NCI-H1092 treated with DMSO at 0.1 percent for 48 hours (cell line): ENCODE measurements at places on chromosomes 5 and 9.

DNA sequence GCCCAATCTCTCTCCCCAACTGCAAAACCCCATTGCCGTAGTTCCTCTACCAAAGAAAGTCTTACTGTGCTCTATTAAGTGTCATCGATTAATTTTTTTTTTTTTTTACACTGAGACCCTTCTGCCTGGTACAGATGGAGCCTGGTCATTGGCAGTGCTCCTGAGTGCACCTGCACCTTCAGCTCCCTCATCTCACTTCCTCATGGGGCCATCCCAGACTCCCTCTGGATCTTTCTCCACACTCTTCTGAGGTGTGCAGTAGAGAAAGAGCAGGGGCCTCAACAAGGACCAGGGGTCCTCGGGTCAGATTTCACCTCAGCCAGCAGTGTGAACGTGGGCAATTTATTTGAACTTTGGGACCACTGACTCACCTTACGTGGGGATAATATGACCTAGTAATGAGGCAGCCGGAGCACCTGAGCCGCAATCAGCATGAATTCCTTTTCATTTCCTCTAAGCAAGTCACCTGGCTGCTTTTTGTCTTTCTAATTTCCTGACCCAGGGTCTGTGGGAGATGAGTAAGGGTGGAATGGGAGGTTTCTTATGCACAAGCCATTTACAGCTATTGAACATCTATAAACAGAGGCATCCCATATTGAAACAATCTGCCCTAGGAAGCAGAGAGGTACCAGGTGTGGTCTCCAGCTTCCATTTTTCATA, 22.3 kb upstream of the GABRP start:
- DNase-seq: no peak

GRCh38 chr5:55857247-55857640, 6.1 kb downstream of the IL31RA start:
- no peak for DNase-seq

DNA sequence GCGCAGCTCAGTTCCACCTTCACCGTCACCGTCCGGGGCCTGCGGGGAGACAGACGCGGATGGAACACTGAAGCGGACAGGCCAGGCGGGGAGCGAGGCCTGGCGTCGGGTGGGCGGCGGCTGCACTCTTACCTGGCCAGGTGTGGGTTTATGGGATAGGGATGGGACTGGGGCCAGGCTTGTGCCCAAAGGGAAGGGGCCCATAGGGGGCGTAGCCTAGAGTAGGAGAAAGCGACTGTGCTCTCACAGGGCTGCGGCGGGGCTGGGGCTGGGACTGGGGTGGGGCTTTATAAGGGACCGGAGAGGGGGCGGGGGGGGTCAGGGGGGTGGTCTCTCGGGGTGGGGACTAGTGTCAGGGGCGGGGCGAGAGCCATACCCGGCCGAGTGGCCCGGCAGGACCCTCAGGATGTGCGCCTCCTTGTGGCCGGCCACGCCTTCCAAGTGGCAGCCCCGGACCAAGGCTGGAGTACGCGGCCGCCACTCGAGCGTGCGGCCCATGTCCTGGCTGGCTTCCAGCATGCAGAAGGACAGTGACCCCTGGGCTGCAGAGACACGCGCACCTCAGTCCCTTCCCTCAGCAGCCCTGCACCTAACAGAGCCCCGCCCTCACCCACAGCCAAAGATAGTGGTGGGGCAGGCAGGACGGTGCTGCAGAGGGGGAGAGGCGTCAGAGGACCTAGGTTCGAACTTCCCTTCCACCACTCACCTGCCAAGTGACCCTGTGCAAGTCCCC, 22.8 kb downstream of the FPGS start:
- no peak for DNase-seq

DNA sequence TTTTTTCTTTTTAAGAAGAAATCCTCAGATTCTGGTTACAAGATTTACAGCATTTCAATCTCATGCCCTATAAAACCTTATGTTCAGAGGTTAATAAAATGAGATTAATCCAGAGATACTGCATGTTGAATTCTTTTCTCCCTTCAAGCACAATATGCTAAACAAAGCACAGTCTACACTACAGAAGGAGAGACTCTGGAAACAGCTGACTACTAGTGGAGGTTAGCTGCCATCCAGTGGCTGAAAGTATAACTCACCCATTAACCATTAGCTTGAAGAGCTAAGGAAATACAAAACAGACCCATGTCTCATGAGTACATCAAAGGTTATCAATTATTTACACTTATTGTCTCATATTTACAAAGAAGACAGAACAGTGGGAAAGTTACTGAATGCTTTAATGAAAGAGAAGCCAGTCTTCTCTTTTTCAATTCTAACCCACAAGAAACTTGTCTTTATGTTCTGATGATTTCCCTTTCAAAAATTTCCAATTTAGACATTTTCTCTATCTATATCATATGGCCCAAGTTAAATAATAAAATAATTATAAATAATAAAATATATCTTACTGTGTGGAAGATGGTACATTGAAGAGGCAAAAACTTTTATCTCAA, 12.7 kb upstream of the DNAH5 start:
- DNase-seq: peak; percentile 63

DNA sequence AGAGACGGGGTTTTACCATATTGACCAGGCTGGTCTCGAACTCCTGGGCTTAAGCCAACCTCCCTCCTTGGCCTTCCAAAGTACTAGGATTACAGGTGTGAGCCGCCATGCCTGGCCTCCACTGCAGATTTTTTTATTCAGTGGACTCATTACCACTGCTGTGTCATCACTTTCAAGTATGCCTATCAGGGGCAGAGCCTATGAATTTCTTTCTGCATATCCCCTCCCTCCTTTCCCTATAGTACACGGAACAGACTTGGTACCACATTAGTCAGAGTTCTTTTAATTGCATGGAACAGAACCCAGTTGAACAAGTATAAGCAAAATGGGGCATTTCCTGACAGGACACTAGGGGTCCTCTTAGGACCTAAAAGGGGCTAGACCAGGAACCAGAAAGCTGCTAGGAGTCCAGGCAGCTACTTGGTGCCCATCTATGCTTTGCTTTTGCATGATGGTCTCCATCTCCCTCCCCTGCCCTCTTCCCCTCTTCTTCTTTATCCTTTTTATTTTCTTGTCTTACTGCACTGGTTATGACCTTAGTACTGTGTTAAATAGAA, 5.8 kb downstream of the BSPRY start:
- DNase-seq: no peak

GRCh38 chr9:110487196-110487595, 92.3 kb downstream of the SVEP1 start:
- DNase-seq: no peak

DNA sequence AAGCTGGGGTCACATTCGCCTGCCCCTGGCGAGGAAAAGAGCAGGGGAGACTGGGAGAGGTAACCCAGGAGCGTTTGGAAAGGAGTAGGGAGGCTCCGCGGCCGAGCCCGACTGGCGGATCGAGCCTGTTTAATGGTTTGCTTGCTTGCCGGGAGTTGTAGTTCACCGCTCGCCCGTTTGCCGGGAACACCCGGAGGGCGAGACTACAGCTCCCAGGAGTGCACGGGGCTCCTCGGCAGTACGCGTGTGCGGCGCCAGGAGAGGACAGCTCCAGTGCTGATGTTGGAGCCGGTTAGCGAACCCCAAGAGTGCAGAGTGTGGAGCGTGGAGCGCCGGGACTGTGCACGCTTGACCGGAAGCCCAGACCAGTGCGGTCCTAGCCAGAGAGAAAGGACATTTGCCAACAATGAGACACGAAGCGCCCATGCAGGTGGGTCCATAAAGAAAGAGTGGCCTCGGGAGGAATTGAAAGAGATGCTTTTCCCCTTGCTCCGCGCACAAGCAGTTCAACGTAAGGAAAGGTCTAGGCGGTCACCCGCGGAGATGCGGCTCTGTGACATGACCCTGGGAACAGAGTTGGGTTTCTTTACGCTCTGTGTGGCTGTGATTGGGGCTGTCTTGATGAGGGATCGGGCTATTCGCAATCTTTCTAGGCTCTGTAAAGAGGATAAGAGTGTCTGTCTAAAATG, at the start of gene RAB3C:
Gene RAB3C (plus strand): TSS at position 273 of the 689 bp plus-strand sequence. CDS start 134 bp downstream, at position 407.
- peak; percentile 92 for DNase-seq

- no peak for DNase-seq
These were observed 217.4 kb downstream of the DMRT2 start for GRCh38 chr9:1267581-1267980.

GRCh38 chr9:137592767-137593166, 2.5 kb upstream of the ZMYND19 start:
- no peak for DNase-seq

- DNase-seq: no peak
These were observed 1.6 kb upstream of the GALT start for GRCh38 chr9:34644766-34645314.

DNA sequence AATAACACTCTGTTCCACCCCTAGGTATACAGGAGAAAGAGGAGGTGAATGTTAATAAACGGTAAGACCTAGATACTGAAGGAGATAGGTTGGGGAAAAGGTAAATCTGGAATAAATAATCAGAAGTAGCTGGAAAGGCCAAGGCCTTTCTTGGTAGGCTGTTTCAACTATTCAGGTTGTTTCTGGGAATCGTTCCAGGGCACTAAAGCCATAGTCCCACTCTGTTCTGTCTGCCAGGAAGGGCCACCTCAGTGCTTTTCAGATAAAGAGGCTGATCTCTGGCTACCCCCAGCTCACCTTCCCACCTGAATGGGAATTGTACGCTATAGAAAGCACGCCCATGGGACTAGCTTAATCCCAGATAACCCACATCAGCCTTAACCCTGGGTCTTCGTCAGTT, 32.9 kb downstream of the DCAF12 start:
- no peak for DNase-seq

DNA sequence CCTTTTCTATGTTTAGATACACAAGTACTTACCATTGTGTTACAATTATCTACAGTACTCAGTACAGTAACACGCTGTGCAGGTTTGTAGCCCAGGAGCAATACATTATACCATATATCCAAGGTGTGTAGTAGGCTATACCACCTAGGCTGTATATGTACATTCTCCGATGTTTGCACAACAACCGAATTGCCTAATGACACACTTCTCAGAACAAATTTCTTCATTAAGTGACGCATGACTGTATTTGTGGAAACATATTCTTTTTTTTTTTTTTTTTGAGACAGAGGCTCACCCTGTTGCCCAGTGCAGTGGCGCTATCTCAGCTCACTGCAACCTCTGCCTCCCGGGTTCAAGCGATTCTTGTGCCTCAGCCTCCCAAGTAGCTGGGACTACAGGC, 4.0 kb upstream of the RAD23B start:
- DNase-seq: no peak
